ENCODE measurements at places on chromosomes 7 and 10.

DNA sequence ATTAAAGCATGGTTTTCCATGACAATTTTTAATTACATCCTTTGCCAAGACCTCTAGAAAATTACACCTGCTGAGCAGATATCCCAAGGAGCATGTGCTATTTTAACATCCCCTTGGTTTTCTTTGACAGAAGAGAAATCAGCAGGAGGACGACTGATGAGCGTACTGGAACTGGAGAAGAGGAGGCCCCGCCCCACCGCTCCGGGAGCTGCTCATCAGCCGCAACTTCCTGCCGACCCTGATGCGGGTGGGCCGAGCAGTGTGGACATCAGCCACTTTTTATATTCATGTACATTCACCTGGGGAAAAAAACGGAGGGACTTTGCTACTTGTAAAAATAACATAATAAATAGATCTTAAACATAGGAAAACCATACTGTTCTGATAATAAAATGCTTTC lies 54.2 kb downstream of the CDC123 start:
- no peak for DNase-seq

- no peak for DNase-seq
Observed at GRCh38 chr10:79266084-79266483, 81.2 kb upstream of the PPIF start.

DNA sequence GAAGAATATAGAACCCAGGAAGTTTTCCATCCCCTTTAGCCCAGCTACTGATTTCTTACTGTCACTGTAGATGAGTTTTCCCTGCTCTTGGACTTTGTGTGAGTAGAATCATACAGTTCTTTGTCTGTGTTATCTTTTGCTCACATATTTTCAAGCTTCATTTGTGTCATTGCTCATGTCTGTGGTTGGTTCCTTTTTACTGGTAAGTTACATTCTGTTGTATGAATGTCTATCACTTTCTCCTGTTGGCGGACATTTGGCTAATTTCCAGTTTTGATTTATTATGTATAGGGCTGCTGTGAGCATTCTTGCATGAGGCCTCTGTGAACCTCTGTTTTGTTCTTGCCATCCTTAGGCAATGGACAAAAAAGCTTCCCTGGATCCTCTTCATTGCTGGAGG lies 5.3 kb downstream of the GLRX3 start:
- DNase-seq = no peak

GRCh38 chr10:78121801-78122200 lies 88.1 kb downstream of the RPS24 start:
- DNase-seq = no peak

DNA sequence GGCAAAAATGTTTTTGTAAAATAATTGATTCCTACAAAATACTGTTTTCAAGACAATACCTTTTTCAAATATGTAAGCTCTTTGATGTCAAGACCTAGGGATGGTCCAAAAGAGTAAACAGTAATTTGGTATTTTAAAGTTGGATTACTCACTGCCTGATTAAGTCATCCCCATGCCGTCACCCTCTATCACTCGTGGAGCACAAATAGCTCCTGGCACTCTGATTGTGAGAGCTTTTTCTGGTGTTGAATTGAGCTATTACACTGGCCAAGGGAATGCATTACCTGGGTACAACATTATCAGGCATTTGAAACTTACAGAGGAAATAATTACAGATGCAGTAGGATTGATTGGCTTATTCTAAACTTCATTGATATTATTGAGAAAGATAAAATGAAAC lies 231.9 kb upstream of the GRM3 start:
- no peak for DNase-seq

GRCh38 chr7:42198296-42198695 lies 38.7 kb downstream of the GLI3 start:
- DNase-seq = no peak

DNA sequence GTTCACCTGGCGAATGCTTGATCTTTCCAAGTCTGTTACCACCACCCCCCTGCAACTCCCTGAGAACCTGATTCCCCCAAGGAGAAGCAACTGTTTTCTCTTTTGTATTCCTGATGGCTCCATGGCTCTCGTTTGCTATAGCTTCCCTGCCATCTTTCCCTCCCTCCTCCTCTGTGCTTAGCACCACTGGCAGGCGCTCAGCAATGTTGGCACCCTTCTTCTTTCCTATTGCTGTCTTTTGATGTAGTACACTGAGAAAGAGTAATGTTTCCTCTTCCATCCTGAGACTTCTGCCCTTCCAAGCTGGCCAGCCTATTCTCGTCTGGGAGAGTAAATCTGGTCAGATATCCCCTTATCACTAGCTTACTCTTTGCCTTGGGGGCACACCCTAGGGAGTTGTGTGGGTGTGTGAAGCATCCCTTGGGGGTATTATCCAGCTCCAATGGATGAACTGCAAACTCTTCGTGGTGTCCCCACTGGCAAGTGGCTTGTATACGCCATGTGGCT lies 74.0 kb downstream of the BMPER start:
- DNase-seq = no peak

DNA sequence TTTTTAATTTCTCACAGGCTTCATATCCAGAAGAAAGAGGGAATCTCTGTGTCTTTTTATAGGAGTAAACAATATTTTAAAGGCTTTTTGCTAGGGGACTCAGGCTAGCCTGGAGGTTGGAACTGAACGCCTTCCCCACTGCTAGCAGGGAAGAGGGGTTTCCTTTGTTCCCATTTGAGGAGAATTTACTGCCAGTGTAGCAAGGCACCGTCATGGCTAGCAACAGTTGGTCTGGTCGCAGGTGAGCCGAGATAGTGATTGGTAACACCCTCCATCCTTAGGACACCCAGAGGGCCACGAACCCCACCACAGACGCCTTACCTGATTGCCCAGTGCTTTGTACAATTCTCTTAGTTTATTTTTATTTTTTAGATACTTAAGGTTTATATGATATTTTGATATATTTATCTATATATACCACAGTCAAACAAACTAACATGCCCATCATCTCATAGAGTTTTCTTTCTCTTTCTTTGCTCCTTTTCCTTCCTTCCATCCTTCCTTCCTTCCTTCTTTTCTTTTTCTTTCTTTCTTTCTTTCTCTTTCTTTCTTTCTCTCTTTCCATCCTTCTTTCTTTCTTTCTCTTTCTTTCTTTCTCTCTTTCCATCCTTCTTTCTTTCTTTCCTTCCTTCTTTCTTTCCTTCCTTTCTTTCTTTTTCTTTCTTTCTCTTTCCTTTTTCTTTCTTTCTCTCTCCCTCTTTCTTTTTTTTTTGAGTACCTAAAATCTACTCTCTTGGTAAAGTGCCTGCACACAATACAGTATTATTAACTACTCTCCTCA lies 219.0 kb upstream of the AKR1E2 start:
- no peak for DNase-seq

- DNase-seq = no peak
Observed at GRCh38 chr10:129602938-129603535, 136.0 kb downstream of the MGMT start.
